ENCODE measurements at places on chromosomes 2 and 18. TPM values are rescaled to one million over a fixed set of nuclear protein-coding genes. Genes with fewer than 3 reads are reported as not detected.

DNA sequence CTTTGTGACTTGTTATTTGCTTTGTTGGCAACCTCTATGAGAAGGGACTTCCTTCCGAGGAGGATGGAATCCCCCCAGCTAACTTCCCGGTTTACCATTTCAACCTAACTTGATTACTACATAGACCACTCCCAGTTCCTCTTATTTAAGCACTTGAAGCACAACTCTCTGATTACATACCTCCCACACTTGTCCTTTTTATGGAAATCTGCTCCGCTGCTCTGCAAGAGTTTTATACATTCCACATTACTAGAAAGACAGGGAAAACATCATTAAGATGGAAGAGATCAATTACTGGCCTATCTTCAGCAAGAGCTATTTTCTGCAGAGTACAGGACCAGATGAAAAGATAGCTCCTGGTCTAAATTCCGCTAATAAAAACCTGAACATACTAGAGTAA is 160.0 kb upstream of the PGAP1 start:
- DNase-seq, result peak; percentile 37

DNA sequence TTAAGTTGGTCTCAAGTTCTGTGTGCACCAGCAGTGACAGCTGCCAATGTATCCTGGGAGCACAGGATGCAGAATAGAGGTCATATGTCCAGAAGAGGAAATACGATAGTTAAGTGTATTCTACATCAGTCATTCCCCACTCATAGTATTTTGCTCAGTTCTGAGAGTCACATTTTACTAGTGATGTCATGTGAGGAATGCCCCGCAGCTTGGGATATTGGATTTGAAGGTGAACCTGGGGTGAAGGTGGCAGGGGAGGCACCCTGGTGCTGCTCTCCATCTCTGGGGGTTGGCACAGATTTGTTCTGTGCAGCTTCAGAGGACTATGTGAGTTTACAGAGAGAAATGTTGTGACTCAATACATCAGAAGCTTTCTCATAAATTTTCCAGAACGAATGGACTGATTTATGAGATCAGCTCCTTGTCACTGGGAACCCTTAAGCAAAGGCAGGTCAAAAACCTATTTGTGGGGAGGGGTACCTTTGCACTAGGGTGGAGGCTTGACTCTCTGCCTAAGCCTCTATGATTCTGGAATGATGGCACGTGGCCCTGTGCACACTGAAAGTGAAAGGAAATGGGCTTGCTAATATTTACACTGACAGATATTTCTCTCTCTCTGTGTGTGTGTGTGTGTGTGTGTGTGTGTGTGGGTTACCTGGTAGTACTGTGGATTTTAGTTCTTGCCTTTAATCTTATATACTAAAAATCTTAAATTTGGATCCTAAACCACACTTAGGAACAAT is 95.9 kb downstream of the NEB start:
- DNase-seq, result no peak

KLHL14 gene
- 0.20 TPM for polyA plus RNA-seq

- no peak for DNase-seq
Observed at GRCh38 chr2:217538719-217539118, 464.1 kb downstream of the TNS1 start.

PSTPIP2 gene
- polyA plus RNA-seq, result 1.3 TPM

- DNase-seq, result no peak
Observed at GRCh38 chr2:233917116-233917515, at the start of gene TRPM8. Gene TRPM8, plus strand, starts transcription at chr2:233917373. Its CDS starts 9,165 bp downstream, at chr2:233926538.

GRCh38 chr2:121570036-121570666 is 39.5 kb downstream of the RNU4ATAC start:
- no peak for DNase-seq

GRCh38 chr2:180604077-180604476 is 376.3 kb upstream of the UBE2E3 start:
- DNase-seq, result no peak

- no peak for DNase-seq
Observed at GRCh38 chr2:68152681-68153347, 4.9 kb upstream of the PNO1 start.

BIRC6 gene
- polyA plus RNA-seq, result 43.2 TPM

KIAA2012 gene
- 0.14 TPM for polyA plus RNA-seq

CHRNG gene
- polyA plus RNA-seq, result 91.7 TPM

SCYGR2 gene
- not detected for polyA plus RNA-seq

GRCh38 chr2:25402477-25402876 is 60.8 kb upstream of the DNMT3A start:
- no peak for DNase-seq

DNA sequence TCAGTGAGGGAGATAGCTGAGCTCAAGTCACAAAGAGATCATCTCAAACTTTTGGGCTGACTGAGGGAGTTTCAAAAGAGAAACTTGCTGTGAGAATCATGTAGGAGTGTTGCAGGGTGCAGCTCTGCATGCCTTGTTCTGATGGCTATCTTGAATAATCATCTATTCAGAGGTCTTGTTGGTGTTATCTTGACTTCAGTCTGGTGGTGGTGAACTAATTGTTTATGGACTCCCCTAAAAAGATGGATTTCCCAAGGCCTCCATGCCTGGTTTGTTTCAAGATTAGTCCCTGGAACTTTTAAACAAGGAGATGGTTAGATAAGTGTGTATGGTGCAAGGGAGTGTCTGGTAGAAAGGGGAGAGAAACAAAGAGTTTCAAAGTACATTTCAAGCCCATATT is 29.8 kb downstream of the SLC39A6 start:
- DNase-seq, result no peak

DNA sequence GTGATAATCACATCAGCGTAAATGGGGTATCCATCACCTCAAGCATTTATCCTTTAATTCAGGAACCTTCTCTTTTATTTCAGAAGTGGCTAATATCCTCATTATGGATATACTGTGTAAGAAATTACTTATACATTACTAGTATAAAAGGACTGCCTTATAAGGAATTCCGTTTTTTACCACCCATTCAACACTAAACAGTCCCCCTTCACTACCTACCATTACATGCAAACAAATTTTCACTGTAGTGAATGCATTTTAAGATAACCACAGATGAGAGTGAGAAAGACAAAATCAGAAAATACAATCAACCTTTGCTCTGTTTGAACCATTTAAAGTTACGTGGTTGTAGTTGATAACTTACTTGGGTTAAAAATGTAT is 551.2 kb downstream of the RNF144A start:
- no peak for DNase-seq

DNA sequence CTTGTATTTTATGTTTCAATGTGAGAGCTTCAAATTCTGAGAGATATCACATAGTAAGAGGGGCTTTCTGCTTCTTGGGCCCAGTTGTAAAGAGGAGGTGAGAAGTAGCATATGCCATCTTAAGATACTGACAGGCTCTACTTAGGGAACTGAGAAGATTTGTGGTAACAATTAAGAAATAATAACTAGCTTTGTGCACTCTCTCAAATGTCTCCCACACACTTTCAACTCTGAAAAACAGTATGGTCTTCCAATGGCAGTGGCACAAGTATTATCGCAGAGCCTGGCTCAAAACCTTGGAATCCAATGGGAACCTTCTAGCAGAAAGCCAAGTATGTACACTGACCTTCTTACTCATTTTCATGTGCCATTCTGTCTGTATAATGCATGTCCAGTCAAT is 80.3 kb upstream of the FAM237A start:
- DNase-seq, result no peak

GPR75 gene
- polyA plus RNA-seq, result 0.82 TPM

DNA sequence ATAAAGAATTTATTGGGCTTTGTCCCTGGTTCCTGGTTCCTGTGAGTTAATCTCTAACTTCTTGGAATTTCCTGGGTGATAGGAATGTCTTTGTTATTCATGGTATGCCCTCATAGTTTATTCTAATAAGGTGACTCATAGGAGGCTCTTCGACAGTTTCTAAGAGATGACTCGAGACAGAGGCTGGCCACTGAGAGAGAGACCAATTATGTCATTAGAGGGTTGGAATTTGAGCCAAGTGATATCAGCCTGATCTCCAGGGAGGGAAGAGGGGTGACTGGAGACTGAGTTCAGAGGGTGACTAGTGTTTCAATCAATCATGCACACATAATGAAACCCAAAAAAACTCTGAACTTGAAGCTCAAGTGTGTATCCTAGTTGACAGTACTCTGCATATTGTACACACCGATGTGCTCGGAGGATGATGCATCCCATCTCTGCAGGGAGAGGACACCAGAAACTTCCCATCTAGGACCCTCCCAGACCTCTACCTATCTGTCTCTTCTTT is 185.7 kb downstream of the MTCL1 start:
- DNase-seq, result no peak

DCAF17 gene
- polyA plus RNA-seq, result 19.4 TPM

CFAP221 gene
- polyA plus RNA-seq, result 0.55 TPM

CHRND gene
- 143 TPM for polyA plus RNA-seq

DUSP19 gene
- 2.2 TPM for polyA plus RNA-seq

DNA sequence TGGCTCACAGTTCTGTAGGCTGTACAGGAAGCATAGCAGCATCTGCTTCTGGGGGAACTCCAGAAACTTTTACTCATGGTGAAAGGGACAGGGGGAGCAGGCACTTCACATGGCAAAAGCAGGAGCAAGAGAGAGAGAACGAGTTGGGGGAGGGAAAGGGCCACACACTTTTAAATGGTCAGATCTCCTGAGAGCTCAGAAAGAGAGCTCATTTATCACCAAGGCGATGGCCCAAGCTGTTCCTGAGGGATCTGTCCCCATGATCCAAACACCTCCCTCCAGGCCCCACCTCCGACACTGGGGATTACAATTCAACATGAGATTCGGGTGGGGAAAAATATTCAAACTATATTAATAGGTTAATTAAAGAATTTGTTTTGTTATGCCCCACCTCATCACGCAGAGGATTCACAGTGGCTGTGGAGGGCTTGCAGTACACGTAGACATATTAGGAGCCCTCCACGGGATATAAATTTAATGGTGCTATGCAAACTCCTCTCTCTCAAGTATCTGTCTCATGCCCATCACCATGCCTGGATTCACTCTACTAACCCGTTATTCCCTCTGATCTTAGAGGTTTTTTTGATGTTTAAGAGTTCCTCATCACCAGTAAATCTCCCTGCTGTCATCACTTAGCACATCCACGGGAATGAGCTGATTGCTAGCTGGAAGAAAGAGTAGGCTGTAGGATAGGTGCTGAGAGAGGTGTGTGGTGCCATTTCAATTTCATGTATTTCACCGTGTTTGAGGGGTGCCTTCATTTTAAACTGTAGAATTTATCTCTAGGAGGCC is 84.5 kb upstream of the ARHGAP28 start:
- no peak for DNase-seq

DNA sequence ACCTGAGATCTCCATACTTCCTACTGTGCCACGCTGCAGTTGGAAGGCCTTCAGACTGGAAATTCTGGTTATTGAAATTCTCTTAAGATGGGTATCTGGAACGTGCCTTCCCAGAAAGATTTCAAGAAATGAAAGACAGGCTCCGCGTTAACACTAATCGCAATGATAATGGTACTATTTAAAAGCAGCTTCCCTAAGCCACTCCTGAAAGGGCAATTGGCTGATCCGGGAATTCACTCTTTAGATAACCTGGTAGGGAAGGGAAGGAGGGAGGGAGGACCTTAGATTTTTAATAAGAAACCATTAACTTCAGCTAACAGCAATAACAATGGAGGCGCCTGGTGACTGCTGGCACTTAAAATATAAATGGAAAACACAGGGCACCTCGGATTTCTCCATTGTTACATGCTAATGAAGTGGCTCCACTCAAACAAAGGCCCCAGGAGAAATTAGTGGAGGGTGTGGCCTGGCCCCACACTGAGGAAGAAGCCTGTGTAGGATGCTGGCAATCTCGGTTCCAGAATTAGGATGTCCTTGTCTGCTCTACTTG is 22.5 kb upstream of the MTA3 start:
- DNase-seq, result no peak

GRCh38 chr2:58466804-58467203 is 225.7 kb upstream of the FANCL start:
- DNase-seq, result no peak

REEP1 gene
- 43.2 TPM for polyA plus RNA-seq

DNA sequence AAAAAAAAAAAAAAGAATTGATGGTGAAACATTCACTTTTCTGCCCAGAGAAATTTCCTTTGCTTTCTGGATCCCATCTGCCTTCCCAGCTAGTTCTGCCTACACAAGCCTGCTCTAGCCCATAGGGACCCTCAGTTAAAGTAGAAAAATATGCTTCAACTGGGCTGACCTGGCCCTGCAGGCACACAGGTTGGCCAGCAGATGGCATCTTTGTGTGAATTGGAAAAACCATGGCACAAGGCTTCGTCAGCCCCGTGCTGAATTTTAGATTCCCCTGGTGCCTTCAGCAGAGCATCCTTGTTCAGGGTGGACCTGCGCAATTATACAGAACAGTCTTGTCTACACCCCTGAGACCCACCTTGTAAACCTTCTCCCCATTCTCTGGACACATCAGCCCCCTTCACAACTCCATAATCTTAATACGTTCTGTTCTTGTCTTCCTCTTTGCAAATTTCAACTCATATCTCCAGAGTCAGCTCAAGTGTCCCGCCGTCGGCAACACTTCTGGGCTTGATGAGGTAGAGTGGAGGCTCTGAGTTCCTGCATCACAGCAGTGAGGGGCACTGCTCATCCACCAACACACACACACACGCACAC is 114.5 kb downstream of the INSIG2 start:
- no peak for DNase-seq

- DNase-seq, result no peak
Observed at GRCh38 chr18:13658436-13659204, 67.7 kb downstream of the FAM210A start.

- DNase-seq, result no peak
Observed at GRCh38 chr2:30030361-30030760, 109.0 kb upstream of the ALK start.

FOXI3 gene
- not detected for polyA plus RNA-seq

DNA sequence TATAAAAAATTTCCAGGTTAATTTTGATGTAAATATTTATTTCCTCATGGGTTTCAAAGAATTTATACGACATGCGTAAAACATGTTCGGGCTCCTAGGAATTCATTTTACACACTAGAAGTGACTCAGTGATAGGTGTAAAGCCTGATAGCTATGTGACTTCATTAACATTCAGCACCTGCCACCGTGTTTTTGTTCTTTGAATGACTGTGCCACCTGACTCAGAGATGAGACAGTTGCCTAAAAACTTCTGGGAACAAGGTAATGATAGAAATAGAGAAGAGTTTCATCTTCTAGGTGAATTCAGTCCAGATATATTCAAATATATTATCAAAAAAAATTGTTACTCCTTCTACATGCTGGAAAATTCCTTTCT is 10.0 kb downstream of the IL1R2 start:
- DNase-seq, result no peak

DNA sequence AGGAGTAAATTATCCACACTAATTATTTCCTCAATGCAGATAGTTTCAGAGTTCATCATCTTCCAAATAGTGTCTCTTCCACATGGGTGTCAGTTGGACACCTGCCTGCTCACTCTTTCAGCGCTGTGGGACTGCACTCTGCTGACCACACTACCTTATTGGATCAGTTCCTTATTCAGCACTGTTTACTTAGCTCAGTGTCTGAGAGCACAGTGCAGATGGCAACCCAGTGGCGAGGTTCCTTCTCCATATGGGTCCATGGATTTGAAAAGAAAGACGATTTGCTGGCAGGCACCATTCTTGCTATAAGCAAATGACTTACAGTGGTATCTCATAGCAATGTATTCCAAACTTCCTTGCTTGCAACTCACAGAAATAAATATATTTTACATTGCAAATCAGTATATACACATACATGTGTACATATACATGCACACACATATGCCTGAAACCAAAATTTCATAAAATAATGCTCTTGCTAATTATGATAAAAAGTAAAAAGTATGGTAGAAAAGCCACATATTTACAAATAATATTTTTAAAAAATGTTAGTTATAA is 354.8 kb downstream of the INSIG2 start:
- DNase-seq, result no peak

- DNase-seq, result no peak
Observed at GRCh38 chr2:58734365-58734764, 493.2 kb upstream of the FANCL start.

- DNase-seq, result peak; percentile 42
Observed at GRCh38 chr18:23553887-23554286, 32.4 kb downstream of the NPC1 start.

ITGB6 gene
- 40.6 TPM for polyA plus RNA-seq

GALNT3 gene
- 3.7 TPM for polyA plus RNA-seq

Measured in muscle of back (tissue), 13 donors.